SW480 (cell line): ENCODE measurements at places on chromosomes 7 and 10.

GRCh38 chr7:151428378-151429236 lies 11.3 kb downstream of the CRYGN start:
- peak; percentile 70 for DNase-seq

DNA sequence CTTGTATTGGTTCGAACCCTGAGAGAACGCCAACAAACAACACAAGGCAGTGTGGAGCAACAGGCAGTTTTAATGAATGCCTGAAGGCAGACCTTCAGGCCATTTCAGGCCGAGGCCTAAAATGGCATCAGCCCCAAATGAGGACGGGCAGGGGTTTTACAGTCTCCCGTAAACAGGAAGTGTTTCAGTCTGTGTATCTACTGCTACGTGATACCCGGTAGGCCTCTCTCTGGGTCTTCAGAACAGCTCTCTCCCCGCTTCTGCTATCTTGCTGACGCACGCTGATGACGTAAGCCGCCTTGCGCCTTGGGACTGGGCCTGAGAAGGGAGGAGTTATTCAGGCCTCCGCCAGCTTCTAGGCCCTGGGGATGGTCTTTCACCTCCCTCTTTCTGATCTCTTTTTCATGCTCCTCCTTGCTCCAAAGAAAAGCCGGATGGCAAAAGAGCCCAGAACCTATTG lies 67.7 kb downstream of the ST8SIA6 start:
- no peak for DNase-seq

DNA sequence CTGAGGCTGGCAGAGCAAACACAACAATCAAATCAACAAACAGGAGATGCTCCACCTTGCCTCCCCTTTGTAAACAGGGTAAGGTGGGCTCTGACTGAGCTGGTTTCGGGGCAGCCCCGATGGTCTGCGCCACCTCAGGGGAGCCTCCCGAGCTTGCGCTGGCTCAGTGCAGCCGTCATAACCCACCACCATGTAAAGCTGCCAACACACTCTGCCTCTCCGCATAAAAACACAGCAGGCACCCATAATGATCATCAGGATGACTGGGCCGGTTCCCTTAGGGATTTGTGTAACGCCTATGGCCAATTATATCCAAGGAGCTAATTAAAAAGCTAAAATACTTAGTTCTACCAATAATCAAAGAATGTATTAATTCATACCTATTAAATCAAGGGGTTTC lies 124.5 kb downstream of the PRPF18 start:
- no peak for DNase-seq

DNA sequence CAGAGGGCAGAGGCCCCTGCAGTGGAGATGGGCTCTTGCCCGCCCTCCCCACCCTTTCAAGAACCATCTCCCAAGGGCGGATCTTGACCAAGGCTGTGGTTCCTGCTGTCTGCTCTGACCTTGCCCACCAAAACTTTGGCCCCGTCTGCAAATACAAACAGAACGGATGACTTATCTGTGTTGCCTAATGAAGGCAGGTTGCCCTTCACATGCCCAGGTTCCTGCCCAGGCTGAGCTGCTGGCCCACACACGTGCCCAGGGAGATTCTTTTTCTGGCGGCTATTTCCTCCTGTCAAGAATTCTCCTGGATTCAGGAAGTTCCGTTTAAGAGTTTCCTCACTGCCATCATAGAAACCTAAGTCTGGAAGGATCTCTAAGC lies 78.3 kb downstream of the PROSER2 start:
- DNase-seq: peak; percentile 56

DNA sequence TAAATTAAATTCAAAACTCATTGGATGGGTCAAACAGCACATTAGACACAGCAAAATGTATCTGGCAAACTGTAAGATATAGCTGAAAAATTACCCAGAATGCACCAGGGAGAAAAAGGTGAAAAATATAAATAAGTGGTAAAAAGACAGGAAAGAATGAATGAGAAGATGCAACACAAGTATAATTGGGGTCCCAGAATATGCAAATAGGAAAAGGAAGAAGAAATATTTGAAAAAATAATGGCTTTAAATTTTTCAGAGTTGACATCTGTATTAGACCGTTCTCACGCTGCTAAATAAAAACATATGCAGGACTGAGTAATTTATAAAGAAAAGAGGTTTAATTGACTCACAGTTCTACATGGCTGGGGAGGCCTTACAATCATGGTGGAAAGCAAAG lies 167.7 kb upstream of the PLXNA4 start:
- no peak for DNase-seq

DNA sequence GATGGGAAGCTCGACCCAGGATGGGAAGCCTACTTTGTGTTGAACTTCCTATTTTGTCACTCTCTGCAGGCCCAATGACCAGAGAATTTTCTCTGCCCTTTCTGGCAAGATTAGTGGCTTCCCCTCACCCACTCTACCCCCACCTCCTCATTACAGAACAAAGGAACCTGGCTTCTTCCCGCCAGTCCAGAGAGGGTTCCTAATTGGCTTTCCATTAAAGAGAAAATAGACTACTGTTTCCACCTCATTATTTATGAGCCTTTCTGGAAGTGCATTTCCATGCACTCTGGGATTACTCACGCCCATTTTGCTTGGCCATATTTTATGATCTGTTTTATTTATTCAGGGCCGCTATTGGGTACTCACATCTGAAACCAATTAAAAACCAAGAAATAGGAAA lies 94.9 kb upstream of the TCF7L2 start:
- DNase-seq: no peak

- no peak for DNase-seq
Measured at GRCh38 chr10:123666318-123667236, at the start of gene GPR26. GPR26 (plus strand) TSS chr10:123666355; CDS start chr10:123666408, 53 bp downstream.

GRCh38 chr7:1961701-1962276 lies 271.0 kb downstream of the MAD1L1 start:
- peak; percentile 94 for DNase-seq

DNA sequence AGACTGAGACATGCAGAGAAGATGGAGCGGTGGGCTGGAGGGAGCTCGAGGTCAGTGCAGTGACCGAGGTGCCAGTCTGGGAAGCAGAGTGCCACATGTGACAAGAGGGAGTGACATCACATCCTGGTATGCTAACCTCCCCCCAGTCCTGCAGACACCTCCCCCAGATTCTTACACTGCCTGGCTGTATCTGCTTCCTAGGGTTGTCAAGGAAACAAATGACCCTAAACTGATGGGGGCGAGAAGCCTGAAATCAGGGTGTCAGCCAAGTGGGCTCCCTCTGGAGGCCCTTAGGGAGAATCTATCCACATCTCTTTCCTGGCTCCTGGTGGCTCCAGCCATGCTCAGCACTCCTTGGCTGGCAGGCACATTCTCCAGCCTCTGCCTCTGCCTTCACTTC lies 316.1 kb upstream of the ZMIZ1 start:
- no peak for DNase-seq

DNA sequence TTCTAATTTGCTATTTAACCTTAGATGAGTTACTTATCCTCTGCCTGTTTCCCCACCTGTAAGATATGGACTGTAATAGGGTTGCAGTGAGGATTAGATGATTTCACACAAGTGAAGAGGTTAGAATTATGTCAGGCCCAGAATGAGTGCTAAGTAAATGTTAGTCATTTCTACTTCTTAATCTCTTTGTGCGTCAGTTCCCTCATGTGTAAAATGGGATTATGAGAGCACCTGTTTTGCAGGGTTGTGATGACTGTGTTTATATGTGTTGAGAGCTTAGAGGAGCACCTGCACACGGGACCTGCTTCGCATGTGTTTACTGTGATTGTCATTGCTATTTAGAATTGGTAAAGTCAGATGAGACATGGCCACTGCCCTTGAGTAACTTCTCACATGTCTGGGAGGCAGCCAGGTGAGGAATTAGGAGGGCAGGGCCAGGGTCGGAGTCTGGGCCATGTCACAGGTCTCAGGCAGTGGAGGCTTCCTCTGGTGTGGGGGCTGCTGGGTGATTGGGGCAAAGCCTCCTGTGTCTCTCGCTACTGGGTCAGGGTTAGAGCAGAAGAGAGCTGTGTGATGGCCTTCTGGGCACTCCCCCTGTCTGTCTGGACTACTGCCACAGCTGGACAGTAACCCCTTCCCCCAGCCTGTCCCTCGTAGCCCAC lies 106.7 kb downstream of the WDFY4 start:
- DNase-seq: no peak

DNA sequence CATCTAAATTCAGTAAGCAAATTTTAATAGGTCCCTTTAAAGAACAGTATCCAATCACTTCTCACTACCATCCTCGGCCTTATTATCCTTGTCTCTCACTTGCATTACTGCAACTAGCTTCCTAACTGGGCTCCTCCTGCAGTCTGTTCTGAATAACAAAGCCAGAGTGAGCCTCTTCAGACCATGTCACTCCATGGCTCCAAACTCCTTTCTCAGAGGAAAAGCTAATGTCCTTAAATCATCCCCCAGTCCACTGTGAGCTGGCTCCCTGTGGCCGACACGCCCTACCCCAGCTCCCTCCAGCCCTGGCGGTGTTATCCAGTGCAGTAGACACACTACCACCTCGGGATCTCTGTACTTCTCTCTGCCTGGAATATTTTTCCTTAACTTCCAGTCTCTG lies 80.0 kb downstream of the EPC1 start:
- DNase-seq: no peak
